ENCODE measurements at places on chromosomes 1 and 21.
A peak's percentile ranks its signal among the peaks of the same experiment; 100 is the strongest.

DNA sequence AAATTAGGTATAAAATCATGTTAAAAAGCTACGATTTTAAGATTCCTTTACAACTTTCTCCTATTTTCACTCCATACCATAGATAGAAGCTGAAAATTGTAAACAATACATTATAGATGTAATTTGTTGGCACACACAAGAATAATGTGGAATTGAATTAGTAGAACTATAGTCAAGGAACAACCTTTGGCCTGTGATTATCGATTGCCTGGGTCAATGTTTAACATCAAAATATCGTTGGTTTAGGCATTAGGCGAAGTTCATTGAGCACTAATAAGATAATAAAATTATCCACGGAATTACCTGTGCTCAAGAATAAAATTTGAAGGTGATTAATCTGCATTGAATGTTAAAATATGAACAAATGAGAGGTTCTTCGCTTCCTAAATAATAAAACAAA, 455.1 kb upstream of the ZP4 start:
- DNase-seq: no peak

- no peak for DNase-seq
These were observed 52.4 kb upstream of the SYT14 start for GRCh38 chr1:209885403-209886218.

DNA sequence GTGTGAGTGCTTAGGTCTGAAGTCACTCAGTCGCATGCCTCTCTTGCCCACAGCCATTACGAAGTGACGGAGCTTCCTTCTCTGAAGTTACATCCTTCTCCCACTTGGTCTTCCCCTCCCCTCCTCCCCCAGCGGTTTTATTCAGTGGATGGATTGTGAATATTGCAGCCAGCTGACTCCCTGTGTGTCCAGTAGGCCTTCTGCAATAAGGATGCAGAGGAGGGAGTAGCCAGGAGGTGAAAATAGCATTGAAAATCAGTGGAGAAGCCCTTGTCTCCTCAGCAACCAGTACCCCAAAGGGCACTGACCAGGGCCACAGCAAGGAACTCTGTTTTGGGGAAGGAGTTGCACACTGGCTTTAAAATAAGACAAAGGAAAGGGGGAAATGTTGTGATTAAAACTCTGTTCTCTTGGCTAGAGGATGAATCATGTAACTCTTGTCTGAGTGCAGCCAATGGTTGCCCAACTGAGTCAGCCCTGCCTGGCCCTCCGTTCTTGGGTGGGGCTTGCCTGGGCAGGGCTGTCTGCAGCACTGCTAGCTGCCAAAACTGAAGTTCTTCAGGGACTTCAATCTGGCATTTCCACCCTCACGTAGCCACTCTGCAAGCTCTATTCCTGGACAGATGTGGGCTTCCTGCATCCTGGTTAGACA, 4.3 kb downstream of the S100A10 start:
- DNase-seq: peak; percentile 32

- DNase-seq: no peak
These were observed 163.9 kb downstream of the LRRC40 start for GRCh38 chr1:70041317-70042045.

DNA sequence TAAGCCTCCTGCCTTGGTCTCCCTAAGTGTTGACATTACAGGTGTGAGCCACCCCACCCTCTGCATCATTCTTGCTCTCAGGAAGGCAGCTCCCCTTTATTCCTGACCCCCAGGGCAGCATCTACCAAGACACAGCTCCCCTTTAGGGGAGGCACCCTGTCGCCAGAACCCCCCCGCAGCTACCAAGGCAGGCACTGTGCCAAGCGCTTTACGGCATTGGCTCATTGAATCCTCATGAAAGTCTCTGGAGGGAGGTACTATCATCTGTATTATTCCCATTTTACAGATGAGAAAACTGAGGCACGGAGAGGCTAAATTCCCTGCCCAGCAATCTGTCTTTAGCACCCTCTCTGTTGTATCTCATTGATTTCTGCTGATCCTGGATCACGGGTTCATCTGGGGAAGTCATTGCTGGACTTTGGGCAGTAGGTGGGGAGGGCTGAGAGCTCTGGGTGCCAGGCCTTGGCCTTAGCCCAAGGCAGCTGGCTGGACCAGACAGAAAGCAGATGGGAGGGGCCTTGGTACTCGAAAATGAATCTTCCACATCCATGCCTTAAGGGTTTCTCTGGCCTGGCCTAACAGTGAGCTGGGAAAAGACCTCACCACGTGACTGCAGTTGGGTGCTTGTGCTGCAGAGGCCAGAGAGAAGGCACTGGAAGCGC, 5.9 kb downstream of the PLOD1 start:
- no peak for DNase-seq

- no peak for DNase-seq
These were observed 331.5 kb upstream of the AJAP1 start for GRCh38 chr1:4322881-4323280.

DNA sequence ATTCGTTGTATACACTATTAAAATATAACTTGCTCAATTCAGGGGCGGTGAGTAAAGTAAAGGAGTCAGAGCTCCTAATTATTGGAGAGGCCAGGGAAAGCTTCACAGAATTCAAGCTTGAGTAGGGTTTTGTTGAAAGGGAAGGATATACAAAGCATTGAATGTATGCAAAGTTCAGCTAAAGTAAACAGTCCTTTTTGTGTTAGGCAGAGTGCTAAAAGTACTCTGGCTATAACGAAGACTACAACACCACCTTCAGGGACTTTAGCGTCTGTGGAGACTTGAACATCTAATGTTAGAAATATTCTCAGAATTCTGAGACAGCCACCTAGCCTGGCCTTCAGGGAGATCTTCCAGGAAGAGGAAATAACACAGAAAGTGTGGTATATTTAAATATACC, 1.1 kb downstream of the FALEC start:
- no peak for DNase-seq

DNA sequence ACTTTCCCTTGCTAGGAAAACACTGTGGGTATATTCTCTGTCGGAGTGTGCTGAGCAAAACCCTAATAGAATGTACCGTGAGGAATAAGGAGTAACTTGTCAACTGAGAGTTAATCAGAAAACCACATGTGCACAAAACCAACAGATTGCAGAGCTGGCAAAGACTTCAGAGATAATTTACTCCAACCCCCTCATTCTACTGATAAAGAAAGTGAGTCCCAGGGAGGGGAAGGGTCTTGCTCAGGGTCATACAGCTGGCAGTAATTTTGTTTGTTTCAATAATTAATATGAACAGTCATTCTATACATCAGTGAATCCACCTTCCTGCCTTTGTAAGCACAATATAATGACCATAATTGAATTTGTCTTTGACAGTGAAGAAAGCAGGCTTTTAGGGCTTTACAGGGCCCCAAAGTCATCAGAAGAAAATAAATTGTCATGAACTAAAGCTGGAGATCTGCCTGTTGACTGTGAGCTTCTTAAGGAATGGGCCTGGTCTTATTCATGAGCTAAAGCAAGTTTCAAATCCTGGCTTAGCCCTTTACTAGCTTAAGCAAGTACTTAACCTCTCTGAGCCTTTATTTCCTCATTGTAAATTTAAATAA, 67.2 kb upstream of the HOOK1 start:
- DNase-seq: no peak

- no peak for DNase-seq
These were observed at the start of gene SHCBP1L for GRCh38 chr1:182952677-182953444. SHCBP1L (minus strand) TSS chr1:182953166; CDS start chr1:182953133, 33 bp downstream.

DNA sequence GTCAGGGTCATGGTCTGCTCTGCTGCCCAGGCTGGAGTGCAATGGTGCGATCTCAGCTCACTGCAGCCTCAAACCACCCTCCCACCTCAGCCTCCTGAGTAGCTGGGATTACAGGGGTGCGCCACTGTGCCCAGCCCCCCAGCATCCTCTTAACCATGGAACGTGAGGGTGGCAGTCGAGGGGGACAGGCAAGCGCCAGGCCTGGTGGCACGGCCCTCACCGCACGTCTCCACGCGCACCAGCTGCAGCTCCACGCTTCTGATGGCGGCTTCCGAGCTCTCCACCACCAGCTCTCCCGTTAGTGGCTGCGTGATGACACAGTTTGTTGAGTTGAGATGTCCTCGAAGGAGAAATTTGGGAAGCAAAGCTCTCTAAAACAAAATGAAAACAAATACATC, 39.1 kb downstream of the VPS26C start:
- DNase-seq: no peak

GRCh38 chr1:213423605-213424004, 372.6 kb downstream of the RPS6KC1 start:
- DNase-seq: no peak

DNA sequence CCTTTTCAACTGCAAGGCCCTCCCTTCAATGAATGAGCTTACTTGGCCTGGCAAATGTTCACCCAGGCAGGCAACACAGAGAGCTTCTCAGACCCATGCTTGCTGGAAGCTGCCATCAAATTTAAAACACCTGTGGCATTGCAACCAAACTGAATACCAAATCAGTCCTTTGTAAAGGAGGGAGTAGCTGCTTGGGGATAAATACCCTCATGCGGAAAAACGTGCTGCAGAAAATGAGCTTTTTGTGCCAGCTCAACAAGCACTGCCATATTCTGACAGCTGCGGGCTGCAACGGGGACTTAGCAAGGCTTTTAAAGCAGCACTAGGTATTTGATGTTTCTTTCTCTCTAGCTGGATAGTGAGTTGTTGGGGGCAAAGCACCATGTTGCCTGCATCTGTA, 119.7 kb downstream of the PLPPR4 start:
- no peak for DNase-seq

DNA sequence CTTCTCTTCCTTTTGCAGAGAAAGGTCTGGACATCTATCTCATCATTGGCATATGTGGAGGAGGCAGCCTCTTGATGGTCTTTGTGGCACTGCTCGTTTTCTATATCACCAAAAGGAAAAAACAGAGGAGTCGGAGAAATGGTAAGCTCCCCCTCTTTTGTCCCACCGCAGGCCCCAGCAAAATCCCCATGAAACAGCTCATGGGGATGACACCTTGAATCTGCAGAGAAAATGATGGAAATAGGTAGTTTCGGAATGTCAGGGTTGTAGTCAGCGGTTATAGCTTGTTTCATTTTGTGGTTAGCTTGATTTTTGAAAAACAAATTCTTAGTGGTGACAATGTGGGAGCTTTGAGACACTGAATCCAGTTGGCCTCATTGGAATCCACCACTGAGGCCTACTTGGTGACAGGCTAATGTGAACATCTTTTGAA, 10.3 kb downstream of the CD2 start:
- no peak for DNase-seq

- peak; percentile 15 for DNase-seq
These were observed 673 bp downstream of the CD46 start for GRCh38 chr1:207752456-207752998.

DNA sequence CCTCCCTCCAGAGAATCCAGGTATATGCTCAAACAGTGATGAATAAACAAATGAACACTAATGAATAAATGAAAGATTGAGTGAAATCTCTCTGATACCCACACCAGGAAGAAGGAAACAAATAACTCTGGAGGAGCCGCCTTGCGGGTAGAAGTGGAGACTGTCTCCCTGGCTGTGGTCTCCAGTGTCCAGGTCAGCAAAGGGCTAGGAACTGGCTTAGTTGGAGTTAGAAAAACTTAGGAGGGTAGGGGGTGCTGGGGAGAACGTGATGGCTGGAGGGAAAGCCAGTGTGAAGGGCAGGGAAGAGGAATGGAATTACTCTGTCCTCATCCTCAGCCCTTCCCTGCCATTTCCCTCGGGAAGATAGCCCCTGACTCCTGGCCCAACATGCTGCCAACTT, 537 bp downstream of the RHBDL2 start:
- DNase-seq: no peak

DNA sequence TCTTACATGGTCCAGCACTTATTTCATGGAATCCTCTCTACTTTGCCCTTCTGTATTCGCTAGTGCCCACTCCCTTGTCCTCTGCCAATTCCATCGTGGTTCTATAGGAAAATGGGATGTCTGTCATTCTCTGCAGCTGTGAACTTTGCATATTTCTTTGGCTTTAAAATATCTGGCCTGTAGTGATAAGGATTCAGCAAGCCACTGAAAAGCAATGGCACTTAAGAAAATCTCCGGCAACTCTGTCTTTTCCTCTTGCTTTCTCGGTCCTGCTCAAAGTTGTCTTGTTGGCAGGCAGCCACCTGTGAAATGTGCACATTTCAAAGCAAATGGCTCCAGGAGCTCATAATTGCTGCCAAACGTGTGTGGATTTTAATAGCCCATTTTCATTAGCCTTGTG, 91.8 kb downstream of the CHD1L start:
- DNase-seq: no peak

DNA sequence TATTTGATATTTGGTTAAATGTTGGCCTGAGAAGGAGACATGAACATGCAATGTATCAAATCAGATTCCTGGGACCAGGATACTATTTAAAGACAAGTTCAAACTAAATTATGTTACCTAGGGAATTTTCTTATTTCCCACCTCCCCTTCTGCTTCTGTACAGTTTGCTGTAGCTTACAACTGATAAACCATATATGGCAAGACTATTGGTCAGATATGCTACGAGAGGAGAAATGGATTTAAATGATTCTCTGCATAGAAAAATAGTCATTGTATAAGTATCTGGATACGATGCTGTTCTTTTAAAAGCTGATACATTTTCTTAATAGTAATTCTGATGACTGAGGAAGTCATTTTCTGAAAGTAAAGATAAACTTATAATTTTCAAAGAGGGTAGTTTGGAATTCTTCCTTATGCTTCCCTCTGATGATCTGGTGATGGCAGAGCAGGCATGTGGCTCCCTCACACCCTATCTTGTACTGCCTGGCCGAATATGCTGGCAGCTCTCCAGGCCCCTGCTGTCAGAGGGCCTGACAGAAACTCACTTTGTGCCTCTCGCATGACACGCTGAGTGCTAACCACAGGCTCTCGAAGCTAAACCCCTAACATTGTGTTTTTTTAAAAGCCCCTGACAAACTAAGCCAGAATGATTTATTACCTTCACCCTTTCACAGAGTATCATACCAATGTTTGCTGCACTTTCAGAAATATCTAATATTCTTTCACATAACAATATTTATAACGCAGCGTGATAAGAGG, 19.4 kb downstream of the RRP15 start:
- DNase-seq: no peak

DNA sequence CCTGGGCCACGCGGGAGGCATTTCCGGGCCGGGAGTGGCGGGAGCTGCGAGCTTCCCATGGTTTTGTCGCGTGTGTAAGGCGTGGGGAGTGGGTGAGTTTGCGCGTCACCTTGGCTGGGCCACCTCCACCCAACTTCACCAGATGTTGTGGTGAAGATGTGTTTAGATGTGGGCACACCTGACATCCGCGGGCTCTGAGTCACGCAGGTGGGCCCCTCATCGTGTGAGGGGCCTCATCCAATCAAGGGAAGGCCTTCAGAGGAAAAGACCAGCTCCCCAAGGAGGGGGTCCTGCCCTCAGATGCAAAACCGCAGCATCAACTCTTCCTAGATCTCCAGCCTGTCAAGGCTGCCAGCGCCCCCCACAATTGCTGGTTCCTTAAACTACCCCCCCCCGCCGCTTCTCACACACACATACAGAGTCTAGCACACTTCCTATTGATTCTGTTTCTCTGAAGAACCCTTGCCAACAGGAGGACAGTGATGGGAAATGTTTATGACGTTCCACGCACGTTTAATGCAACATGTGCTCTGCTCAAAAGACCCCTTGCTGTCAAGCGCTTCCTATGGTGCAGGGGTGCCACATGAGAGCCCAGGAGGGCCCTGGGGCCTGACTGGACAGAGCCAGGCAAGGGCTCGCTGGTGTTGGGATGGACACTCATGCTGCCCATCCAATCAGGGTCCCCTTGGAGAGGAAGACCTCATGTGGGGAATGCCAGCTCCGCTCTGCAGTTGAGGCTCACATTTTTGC, 11.9 kb downstream of the ACTRT2 start:
- no peak for DNase-seq

GRCh38 chr21:46182548-46183336, 1.5 kb downstream of the SPATC1L start:
- DNase-seq: no peak

- DNase-seq: no peak
These were observed 20.6 kb downstream of the IPO9 start for GRCh38 chr1:201849372-201850052.
